Endodermal cell (in vitro differentiated cells): ENCODE measurements at places on chromosomes 6 and 20. TPM values are rescaled to one million over a fixed set of nuclear protein-coding genes. Genes with fewer than 3 reads are reported as not detected.

Gene GSTA2
- total RNA-seq, result 1.6 and 1.7 TPM in 2 replicates

GRCh38 chr6:113464960-113465359 lies 392.2 kb upstream of the MARCKS start:
- no peak for DNase-seq

Gene PCK1
- total RNA-seq, result not detected in 2 replicates

DNA sequence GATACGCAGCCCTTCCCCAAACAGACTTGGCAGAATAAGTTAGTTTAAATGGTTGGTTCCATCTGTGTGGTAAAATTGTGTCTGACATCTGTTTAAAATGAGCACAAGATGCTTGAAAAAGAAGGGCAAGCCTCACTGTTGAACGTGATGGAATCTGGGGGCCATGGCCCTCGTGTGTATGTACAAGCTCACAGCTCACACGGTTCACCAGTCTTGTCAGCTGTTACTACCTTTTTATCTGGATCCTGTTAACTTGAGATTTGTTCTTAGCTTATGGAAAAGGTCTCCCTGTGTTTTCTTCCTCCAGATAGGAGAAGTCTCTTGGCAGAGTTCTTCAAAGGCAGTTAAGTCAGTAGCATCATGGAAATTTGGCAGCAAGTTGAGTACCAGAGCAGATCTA lies 270.6 kb downstream of the KHDC1L start:
- DNase-seq, result no peak

DNA sequence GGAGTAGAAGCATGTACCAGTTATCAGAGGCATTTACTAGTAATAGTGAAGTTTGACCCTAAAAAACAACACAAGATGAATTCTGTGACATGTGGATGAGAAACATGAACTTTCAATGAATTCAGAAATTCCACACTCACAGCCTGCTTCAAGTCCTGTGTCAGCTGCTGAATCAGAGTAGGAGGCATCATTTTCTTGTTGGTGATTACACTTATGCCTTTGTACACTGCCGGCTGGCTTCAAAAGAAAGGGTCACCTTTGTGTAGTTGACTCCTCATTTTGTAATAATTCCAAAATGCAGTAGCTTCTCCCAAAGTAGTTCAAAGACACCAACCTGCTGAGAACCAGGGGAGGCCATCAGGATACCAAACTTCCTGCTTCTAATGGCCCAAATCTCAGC lies 165.5 kb downstream of the BACH2 start:
- no peak for DNase-seq

GRCh38 chr6:142412658-142413057 lies 110.9 kb downstream of the ADGRG6 start:
- no peak for DNase-seq
